ENCODE measurements at places on chromosomes 2 and 18.

DNA sequence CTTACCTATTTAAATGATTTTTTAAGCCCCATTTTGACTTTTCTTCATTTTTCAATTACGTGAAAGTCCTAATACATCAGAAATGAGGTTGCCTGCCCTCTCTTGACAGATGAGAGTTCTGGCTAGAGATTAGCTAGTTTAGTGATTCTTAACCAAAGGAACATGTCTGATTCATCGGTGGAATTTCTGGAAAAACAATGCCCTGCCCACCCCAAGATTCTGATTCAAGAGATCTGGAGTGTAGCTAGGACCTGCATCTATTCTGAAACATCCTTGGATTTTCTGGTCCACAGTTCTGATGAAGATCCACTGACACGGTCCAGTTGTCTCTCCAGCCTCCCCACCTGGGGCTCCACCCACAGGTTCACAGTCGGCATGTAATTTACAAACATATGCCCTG, 111.2 kb downstream of the KLF7 start:
- DNase-seq, result no peak

GRCh38 chr2:239692919-239693318, 292.1 kb upstream of the HDAC4 start:
- peak; percentile 0 for DNase-seq

DNA sequence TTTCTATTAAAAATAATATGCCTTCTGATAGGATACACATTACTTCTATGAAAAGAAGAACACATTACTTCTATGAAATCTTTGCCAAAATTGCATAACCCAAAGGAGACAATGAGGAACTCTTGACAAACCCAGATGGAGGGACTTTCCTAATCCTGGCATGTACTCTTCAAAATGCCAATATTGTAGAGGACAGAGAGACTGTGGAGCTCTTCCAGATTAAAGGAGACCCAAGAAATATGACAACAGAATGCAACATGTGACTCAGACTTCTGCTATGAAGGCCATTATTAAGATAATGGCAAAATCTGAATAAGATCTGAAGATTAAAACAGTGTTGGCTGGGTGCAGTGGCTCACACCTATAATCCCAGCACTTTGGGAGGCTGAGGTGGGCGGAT, 22.2 kb downstream of the SOWAHC start:
- no peak for DNase-seq

GRCh38 chr2:624096-624495, 53.1 kb downstream of the TMEM18 start:
- DNase-seq, result peak; percentile 33

GRCh38 chr2:136334967-136335366, 217.0 kb upstream of the CXCR4 start:
- DNase-seq, result no peak

- DNase-seq, result no peak
These were observed 197.1 kb downstream of the AGAP1 start for GRCh38 chr2:235690809-235691450.

- no peak for DNase-seq
These were observed 36.8 kb downstream of the KCNIP3 start for GRCh38 chr2:95333888-95334338.

- peak; percentile 66 for DNase-seq
These were observed at the start of gene HOXD8 for GRCh38 chr2:176128982-176129796. TSS of gene HOXD8 (plus strand) at chr2:176129705. CDS start at chr2:176130367, 662 bp downstream.

DNA sequence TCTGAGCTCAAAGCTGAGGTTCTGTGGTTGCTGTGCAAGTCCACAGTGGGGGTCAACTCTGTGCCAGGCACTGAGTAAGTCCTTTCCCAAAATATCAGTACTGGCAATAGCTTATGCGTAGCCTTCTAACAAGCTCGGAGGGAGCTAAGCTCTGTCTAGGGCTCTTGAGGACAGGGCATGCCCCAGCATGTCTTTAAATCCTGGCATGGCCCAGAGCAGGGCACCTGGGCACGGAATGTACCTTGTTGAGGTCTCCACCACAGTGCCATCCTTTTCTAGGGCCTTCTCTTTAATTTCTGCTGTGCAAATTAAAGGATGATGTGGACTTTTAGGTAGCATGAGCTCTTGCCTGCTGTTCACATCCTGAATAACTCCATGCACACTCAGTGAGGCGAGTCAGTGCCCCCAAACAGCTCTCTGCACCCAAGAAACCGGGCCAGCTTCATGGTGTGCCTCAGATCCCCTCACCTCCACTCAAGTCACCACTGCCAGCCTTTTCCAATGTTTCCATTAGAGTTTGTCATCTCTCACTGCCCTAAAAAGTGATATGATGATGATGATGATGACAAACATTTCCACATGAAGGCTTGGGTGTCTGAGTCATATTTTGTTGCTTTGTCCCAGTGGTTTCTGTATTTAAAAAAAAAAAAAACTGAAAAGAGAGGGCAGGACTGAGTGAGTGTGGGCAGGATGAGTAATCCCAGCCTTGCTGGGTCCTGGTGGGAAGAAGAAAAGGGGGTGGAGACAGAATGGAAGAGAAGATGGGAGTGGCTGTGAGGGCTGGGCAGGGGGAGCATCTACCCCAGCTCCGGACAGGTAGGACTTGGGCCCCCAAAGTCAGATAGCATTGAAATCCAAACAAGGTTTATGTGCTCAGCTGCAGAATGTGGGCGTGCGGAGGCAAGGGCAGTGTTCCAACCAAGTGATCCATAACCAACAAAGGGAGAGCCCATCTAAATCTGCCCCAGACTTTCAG, 78.9 kb downstream of the ZBTB7C start:
- no peak for DNase-seq

- no peak for DNase-seq
These were observed 5.8 kb upstream of the IKZF2 start for GRCh38 chr2:213157242-213157641.

DNA sequence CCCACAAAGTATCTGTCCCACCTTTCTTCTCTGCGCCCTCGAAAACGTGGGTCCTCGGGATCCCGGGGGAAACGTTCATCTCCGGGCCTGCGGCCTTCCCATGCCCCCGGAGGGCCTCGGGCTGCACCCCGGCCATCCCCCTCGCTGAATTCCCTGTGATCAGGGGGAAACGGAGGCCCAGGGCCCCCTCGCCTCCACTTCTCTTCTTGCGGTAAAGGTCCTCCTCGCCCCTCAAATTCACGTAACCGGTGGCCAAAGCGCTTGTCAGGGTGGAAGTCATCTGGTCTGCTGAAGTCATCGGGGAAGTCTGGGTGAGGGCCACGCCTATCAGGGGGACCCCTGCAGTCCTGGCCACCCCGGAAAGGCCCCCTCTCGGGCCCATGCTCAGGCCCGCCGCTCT, 12.3 kb downstream of the SFT2D3 start:
- no peak for DNase-seq

DNA sequence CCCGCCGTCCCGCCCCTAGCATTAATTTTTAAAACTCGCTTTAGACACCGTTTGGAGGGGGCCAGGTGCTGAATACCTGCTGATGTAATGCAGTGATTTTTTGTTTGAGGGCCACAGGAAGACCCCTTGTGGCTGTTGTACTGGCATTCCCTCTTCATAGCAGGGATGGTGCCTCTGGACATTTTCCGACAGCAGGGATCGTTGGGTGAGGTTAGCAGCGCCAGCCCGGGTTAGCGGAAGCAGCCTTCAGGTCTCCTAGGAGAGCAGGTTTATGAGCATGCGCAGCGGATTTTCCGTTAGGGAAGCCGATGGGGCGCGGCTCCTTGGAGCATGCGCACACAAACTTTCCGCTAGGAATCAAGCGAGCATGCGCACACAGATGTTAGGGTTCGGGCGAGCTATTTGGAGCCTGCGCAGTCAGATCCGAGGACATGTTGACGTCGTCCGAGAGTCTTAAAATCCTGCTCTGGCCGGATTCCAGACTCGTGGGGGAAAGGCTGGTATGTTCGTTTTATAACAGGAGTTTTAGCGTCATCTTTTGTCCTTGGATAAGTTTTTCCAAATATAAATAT, 17.2 kb upstream of the C2orf74 start:
- peak; percentile 96 for DNase-seq

DNA sequence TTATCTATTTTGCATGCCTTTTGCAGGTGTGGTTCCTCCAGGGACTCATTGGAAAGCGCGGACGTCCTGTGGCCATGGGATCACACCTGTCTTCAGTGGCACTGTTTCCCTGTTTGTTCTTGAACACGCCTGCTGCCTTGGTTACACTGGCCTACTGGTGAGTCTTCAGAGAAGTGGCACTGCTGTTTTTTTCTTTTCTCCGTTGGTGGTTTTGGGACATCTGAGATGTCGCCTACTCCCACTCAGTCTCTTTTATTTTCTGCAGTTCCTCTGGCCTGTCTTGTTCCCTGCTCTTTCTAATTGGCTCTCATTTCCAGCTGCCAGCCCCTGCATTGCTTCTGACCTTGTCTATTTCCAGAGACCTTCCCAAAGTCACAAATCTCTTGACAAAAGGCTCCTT, 35.7 kb upstream of the POU3F3 start:
- no peak for DNase-seq
